Neural crest cell (in vitro differentiated cells): ENCODE measurements at places on chromosomes 4 and X. TPM values are rescaled to one million over a fixed set of nuclear protein-coding genes. Genes with fewer than 3 reads are reported as not detected.
A peak's percentile ranks its signal among the peaks of the same experiment; 100 is the strongest.

Gene CHIC1
- total RNA-seq: 8.1 and 8.5 TPM in 2 replicates

DNA sequence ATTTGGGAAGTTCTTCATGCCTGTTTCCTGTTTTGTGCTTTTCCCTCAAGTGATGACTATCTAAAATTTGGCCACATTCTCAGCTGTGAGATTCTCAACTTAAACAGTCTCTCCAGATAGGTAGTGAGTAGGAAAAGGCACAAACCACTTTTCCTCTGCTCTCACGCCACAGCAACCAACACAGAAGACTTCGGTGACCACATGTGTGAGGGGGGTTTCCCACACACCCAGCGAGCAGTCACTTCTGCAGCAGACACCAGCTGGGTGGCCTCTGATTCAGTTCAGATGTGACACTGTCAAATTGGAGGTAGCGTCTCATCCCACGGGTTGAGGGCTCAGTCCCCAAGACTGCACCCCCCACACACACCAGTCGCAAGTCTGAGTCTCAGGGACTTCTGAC is 25.1 kb upstream of the CLDN34 start:
- no peak for DNase-seq

Gene ARHGAP24
- total RNA-seq: 0.84 and 1.5 TPM in 2 replicates

DNA sequence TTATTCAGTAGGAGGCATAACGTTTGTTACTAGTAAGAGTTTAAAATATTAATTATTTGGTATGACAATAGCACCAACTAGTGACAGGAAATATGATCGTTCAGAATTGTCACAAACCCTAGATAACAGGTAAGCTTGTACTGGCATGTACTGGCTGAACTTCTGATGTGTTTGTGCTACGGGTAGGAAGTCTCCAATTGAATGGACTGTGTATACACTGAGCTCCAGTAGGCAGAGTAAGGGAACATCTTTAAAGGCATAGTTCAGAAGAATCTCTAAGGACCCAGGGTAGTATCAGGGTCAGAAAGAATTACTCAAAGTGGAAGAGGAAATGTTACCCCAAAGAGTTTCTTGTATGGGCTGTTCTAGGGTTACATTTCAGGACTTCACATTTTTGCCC is 230.4 kb downstream of the EDA2R start:
- DNase-seq: no peak

DNA sequence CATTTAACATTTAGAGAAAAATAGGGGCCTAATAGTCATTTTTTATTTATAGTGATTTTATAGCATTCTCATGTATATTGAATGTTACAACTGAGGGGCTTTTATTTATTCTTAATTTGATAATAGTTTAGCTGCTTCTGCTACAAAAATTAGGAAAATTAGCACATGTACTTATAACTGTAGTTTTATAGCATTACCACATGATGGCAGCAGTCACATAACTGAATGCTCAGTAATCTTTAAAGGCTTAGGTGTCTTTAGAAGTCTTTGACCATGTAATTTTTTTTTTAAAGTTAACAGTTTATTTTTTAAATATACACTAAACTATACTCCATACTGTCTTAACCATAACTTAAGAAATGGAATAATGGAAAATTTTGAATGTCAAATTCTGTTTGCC is 136.6 kb downstream of the STAG2 start:
- DNase-seq: peak; percentile 9

DNA sequence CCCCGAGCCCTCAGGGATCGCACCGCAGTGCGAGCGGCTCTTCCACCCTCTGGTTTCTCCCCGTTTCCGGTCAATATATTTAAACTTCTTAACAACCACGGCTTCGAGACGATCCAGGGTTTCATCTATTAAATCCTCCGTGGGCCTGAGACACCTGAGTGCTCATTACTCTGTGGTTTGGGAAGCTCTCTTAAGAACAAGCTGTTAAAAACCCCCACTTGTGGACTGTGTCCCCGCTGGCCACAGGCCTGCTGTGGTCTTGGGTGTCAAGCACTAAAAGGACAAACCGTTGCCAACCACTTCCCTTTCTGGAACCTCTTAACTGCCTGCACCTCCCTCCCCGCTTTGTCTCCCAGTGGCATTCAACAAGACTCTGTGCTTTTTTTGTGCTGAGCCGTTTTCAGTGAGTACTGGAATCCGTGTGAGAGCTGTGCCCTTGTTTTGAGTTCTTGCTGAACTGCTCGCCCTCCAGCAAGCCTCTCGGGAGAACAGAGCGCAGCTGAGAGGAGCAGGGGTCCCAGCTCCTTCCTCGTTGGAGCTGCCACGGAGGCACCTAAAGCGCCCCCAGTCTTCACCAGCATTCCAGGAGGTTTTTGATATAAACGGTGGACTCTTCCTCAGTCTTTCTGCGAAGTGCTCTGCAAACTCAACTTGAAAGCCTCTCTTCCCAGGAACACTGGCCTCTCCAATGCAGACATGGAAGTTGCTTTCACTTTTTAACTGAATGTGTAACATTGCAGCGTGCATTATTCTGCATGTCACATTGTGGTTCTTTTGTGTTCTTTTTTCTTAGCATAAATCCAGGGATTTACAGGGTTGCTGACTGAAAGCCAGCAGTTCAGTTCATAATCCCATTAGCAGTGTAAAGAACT is 691 bp upstream of the IGFBP7 start:
- DNase-seq: peak; percentile 12

GRCh38 chr4:101967697-101968346 is 177.3 kb downstream of the BANK1 start:
- no peak for DNase-seq
